NCI-H2107 (cell line): ENCODE measurements at places on chromosomes 12 and 14.

- DNase-seq = no peak
Measured at GRCh38 chr12:21851151-21851550, 76.6 kb upstream of the KCNJ8 start.

- DNase-seq = no peak
Measured at GRCh38 chr14:103552011-103552845, 10.2 kb downstream of the BAG5 start.

GRCh38 chr12:21656905-21657325, 727 bp downstream of the LDHB start:
- DNase-seq = no peak

DNA sequence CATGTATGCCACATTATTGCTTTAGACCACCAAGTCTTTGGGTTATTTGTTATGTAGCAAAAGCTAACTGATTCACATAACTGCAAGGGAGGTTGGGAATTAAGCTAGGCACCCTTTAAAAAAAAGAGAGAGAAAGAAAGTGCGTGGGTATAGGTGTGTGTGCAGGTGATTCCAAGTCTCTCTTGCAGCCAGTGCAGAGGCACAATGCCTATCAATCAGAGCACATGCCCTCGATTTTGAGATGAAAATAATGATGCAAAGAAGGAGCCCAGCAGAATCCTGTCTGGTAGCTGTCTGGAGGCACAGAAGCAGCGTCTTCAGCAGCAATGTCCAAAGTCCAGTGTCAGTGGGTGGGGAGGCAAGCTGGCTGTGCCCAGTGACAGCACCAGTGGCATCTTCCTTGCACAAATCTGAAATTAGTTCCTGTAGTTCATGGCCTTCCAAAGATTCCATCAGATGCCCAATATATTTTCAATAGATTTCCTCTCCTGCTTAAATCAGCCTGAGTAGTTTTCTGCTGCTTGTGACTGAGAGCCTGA, 62.4 kb upstream of the TBPL2 start:
- DNase-seq = no peak

DNA sequence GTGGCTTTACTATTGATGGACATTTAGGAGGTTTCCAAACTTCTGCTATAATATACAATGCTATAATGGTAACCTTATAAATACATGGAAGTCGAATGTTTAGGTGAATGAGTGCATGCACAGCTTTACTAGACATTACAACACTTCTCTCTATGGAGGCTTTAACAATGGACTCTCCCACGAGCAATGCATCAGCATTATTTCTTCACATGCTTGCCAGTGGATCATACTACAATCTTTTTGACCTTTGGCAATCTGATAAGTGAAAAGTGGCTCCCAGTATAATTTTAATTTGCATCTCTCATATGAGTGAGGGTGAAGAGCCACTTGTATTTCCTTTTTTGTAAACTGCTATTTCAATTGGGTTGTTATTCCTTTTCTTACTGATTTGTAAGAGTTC, 18.2 kb downstream of the RDH12 start:
- no peak for DNase-seq

- DNase-seq = no peak
Measured at GRCh38 chr12:93597608-93598007, 25.1 kb downstream of the SOCS2 start.

DNA sequence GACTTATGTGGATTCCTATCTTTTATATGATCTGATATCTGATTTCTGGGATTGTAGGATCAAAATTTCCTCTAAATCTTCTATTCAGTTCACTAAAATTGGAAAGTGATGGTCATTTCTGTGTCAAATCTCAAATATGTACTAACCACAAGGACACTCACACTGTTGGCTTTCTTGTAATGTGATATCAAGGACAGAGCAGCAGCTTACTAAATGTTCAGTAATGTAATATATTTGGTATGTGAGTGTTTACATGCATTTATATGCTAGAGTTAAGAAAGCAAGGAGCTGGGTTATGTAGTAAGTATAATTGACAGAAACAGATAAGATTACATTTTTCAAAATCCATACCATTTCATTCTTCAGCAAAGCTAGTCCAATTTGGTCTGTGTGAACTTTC, 16.5 kb downstream of the PUS7L start:
- DNase-seq = no peak

GRCh38 chr12:50024805-50025186, 498 bp downstream of the RACGAP1 start:
- DNase-seq = no peak

DNA sequence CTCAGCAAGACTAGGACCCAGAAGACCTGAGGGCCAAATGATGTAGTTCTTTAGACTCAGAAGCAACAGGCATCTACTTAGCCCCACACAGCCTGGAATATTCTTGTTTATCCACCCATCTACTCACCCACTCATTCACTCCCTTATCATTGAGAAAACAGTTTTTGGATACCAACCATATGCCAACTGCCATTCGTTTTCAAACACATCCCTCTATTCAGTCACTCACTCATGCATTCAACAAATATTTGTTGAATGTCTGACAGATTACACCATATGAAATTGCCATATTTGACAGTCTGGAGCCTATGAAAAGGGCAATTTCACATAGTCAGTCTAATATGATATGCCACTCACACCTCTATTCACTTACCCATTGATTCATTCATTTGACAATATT, 103.2 kb downstream of the NT5DC3 start:
- DNase-seq = no peak

GRCh38 chr14:59374048-59374447, 91.1 kb downstream of the GPR135 start:
- DNase-seq = no peak

- DNase-seq = no peak
Measured at GRCh38 chr14:58777541-58777979, 139.8 kb downstream of the DACT1 start.

GRCh38 chr14:101301011-101301410, 260.3 kb upstream of the DIO3 start:
- no peak for DNase-seq

DNA sequence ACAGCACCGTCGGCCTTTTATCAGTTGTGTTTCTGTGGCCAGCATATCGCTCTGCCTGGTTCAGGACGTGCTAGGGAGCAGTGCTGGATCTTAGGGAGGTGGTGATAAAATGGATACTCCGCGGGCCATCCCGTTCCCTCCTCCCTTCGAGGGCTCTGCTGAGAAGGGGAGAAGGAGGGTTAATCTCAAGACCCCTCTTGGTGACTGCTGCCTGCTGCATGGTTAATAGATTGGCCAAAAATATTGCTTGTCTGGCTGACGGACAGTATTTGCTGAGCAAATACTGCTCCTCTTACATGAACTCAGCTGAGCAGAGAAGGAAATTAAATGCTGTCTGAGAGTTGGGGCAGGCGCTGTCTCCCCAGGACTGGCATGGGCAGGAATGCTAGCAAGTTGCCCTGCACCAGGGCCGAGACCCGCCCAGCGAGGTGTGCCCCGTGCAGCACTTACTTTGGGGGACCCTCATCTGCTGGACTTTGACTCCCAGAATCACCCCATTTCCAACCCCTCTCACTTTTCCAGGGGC, 1.2 kb downstream of the FBRSL1 start:
- DNase-seq = no peak

DNA sequence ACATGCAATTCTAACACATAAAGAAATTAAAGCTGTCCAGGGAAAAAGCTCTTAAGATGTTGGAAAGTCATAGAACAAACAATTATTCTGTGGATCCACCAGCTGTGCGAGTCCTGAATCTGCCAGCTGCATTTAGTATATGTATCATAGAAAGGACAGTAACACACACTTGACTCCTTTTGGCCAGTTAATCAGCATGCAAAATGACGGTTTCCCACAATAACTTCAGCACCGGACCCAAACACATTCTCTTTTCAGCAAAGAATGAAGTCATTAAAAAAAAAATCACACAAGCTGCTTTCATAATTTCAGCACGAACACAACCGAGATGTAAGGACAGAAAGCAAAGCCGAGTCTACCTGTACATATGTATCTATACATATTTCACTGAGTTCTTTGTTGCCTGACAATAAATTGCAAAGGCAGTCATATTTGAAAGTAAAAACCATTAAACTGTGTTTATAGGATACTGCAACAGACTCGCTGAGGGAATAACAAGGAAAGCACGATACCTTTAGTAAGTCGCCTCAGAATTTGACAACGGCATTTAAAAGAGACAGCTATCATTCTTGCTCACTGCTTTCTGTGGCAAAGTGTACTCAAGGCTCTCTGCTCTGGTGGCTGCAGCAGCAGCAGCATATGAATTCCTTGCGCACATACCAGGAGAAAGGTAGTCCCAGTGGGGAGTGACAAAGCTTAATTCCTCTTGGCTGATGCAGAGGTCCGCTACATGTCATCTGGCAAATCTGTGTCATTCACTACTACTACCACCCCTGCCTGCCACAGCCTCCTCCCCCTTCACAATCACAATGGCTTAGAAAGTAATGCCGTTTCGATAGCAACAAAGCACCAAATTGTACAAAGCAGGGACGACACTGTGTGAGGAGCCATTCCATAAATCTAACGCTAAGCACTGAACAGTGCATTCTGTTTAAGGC, at the start of gene GRIP1:
GRIP1 (minus strand) TSS at position 739 of the 938 bp plus-strand sequence; CDS start at position 567, 172 bp downstream.
- DNase-seq = no peak

DNA sequence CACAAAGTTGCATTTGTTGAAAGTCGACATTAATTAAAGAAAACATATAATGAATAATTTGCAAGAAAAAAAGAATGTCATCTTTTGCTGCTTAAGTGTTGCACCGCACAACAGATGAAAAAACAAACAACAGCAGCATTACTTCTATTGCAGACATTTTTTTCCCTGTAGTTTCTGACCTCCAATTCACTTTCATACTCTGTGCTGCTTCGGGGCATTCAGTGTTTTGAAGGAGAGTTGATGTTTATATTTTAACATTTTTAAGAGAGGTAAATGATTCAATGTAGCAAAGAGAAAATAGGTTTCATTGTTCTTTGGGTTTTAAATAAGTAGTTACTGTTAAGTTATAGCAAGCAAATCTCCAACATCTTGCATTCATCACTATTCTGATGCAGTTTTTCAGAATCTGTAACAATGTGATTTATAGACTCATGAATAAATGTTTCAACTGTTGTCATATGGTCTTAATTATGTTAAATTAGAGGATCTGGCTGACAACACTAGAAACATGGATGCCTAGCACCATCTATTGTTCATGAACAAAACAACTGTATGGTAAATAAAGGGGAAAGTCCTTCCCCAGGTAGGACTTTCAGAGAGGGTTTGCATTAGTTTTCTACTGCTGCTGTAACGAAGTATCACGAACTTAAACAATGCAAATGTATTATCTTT, 168.1 kb downstream of the BCAT1 start:
- no peak for DNase-seq

DNA sequence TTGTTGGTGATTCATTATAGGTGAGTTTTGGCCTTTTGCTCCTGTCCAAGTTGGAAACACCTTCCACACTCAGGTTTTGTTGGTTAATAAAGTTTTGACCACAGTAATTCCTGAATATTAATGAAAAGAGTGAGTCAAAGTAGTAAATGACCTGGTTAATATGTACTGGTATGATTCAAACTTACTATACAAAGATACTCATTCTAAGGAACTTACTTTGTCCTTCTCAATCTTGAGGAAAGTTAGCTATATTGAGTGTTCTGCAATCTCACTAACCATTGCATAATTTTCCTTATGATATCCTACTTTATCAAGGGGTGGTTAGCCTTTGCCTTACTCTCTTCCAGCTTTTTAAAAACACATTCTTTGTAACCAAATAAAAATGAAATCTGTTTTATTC, 20.9 kb upstream of the HECTD1 start:
- no peak for DNase-seq

- no peak for DNase-seq
Measured at GRCh38 chr12:114396153-114396868, 9.6 kb downstream of the TBX5 start.

- DNase-seq = no peak
Measured at GRCh38 chr12:11477110-11477509, 81.7 kb upstream of the PRB2 start.

- DNase-seq = no peak
Measured at GRCh38 chr12:3810540-3810939, 57.6 kb upstream of the CRACR2A start.

- peak; percentile 47 for DNase-seq
Measured at GRCh38 chr14:81990312-81990761, 456.7 kb upstream of the SEL1L start.

DNA sequence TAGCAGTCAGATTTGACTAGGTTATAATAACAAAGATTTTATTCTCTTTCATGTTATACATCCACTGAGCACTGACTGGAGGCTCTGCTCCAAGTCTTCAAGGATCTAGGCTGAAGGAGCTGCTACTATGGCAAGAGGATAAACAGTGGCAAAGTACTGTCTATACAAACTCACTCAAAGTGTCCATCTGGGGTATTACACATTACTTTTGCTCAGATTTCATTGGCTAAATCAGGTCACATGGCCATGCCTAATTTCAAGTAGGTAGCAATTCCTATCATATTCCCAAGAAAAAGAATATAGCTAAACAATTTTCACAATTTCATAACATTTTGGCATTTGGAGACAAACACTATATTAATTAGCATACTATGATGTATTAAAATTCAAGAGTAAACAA, 40.9 kb downstream of the CDK17 start:
- DNase-seq = no peak

GRCh38 chr12:16323010-16323409, 24.4 kb upstream of the MGST1 start:
- no peak for DNase-seq

DNA sequence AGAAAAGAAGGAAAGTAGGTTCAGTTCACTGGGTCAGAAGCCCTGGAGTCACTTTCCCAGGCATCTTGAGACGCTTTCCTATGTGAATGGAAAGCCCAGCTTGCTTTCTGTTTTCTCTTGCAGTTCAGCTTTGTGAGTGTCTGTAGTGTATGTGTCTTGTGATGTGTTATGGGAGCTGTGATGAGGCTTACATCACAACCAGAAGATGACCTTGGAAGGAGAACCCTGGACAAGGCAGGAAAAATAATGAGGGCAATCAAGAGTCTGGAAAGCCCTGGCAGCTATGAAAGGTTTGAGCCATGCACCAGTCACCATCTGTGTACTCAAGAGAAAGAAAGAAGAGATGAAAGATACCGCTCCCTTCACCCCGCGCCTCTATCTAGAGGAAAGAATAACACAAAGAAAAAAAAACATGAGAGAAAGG, 35.2 kb upstream of the PTGR2 start:
- DNase-seq = no peak

DNA sequence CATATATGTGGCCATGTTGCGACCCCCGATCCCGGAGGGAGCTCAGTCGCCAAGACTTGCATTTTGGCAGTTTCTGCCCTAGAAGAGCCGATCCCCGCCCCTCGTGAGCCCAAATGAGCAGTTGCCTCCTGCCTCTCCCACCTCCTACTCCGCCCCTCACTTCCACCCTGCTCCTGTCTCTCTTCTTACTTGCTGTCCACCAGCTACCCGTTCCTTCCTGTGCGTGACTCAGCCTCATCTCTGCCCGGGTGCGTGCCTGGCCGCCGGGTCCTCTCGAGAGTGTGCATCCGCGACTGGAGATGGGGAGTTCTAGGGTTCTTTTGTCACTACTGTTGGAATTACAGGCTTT, 585 bp downstream of the GPATCH2L start:
- no peak for DNase-seq
